ENCODE measurements at places on chromosomes 13 and 19.
A peak's percentile ranks its signal among the peaks of the same experiment; 100 is the strongest.

- no peak for DNase-seq
These were observed 10.3 kb downstream of the EDDM13 start for GRCh38 chr19:56282809-56283208.

DNA sequence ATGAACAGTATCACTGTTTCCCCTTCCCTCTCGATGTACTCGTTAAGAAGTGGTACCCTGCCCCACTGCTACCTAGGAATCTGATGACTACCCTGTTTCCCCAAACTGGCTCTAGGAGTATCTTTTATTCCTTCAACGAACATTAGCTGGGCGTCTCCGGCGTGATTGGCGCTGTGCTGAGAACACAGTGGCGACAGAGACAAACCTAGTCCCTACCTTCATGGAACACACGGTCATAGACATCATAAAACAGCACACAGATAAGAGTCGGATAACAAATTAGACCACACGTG is 730 bp downstream of the SYMPK start:
- no peak for DNase-seq

DNA sequence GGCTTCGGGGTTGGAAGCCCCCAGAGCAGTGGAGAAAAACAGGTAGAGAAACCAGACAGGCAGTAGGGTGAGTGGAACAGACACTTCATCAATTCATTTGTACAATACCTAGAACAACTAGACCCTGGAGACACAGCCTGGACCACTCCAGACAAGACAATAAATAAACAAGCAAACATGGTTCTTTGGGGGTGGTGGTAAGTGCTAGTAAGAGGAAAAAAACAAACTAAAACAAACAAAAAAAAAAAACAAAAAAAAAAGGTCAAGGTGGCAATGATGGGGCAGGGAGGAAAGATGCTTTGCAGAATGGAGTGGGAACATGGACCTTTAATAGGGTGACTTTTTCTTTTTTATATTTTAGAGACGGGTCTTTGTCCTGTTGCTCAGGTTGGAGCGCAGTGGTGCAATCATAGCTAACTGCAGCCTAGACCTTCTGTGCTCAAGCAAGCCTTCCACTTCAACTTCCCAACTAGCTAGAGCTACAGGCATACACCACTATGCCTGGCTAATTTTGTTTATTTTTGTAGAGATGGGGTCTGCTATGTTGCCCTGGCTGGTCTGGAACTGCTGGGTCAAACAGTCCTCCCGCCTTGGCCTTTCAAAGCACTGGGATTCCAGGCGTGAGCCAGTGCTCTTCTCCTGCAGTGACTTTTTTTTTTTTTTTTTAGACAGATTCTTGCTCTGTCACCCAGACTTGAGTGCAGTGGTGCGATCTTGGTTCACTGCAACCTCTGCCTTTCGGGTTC is 3.1 kb downstream of the JUNB start:
- no peak for DNase-seq

- DNase-seq = no peak
These were observed 230.9 kb downstream of the TEX29 start for GRCh38 chr13:111551204-111551820.

GRCh38 chr13:98423417-98423816 is 153.5 kb downstream of the STK24 start:
- no peak for DNase-seq

DNA sequence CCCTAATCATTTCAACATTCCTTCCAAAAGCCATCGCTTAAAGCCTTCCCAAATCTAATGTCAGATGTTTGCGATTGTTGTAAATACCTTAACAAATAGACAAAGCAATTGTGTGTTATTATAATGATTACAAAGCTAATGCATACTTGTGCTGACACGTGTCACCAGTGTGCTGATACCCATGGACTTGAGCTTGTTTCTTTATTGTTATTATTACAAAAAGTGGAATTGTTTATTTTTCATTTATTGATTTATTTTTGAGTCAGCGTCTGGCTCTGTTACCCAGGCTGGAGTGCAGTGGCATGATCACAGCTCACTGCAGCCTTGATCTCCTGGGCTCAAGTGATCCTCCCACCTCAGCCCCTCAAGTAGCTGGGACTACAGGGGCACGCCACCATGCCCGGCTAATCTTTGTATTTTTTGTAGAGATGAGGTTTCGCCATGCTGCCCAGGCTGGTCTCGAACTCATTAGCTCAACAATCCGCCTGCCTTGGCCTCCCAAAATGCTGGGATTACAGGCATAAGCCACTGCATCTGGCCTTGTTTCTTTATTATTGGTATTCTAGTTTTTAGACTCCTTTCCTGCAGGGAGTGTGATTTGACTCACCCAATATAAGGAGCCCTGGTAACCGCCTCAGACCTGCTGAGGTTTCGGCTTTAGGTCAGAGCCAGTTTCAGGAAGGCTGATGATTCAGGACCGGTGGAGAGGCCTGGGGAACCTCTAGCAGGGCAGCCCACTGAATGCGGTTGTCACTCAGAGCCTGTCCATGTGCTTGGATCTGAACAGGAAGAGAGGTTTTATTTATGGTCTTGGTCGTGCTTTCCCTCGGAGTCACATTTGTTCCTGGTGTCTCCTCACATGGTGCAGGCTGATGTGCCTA is 2.1 kb upstream of the FBXO17 start:
- DNase-seq = no peak

- DNase-seq = no peak
These were observed 720.3 kb downstream of the UQCRFS1 start for GRCh38 chr19:28492621-28493020.

DNA sequence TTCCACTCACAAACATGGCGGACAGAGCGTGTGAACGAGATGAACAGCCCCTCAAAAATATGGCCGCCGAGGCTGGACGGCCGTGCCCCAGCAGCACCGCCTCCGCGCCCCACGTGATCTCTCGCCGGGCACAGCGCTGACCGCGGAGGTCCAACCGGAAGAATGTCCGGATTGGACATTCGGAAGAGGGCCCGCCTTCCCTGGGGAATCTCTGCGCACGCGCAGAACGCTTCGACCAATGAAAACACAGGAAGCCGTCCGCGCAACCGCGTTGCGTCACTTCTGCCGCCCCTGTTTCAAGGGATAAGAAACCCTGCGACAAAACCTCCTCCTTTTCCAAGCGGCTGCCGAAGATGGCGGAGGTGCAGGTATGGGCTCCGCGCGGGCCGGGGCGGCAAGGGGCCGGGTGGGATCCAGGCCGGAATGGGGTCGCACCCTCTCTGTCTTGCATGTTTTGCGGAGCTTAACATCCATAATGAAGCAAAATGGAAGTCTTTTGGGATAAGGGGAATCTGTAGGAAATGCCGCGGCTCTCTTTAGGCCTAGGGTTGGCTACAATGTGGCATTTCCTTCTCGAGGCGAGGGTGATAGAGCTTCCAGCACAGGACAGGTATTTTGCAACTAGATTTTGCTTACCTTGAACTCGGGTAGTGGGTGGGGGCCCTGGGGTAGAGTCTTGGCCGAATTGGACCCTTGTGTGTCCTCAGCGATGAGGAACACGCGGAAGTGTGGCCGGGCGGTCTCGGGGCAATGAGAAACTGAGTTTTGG is at the start of gene RPL13A:
TSS of gene RPL13A (plus strand) at position 332 of the 769 bp plus-strand sequence. CDS start at position 354, 22 bp downstream.
- DNase-seq = peak; percentile 99

GRCh38 chr19:54141356-54141755 is 3.8 kb downstream of the CNOT3 start:
- DNase-seq = no peak

DNA sequence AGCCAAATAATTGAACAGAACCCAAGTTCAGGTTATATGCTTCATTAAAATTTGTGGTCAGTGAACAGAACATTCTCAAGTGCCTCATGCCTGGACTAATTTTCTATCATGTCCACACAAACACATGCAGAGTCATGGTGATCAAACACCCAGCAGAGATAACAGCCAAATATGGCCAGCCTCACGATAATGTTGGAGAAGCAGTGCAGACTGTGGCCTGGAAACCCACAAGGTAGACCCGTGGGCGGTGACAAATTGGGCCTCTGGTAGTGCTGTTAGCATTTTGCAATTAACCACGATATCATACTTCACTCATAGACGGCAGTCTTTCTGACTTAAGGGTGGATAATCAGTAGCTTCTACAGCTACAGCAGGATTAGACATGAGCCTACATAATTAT is 35.0 kb upstream of the VWA8 start:
- no peak for DNase-seq

DNA sequence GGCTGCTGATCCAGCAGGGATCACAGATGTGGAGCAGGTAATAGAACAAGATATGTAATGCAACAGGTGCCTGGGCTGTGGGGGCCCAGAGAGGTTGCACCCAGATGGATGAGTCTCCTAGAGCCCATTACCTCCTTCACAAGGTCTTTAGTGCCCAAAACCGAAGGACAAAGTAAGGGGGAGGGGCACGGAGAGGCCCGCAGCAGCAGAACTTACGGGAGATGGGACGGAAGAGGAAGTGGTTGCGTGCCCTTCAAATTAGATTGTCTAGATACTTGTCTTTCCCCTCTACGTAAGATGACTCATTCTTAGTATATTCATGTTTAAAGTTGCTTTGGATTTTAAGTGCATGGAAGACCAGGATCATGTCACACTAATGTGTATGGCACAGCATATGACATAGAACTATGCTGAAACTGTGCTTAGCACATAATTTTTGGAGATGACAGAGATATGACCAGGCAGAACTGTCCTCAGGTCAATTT is 5.7 kb upstream of the MRPS31 start:
- DNase-seq = no peak

GRCh38 chr13:106110241-106110855 is 425.1 kb downstream of the EFNB2 start:
- DNase-seq = no peak

DNA sequence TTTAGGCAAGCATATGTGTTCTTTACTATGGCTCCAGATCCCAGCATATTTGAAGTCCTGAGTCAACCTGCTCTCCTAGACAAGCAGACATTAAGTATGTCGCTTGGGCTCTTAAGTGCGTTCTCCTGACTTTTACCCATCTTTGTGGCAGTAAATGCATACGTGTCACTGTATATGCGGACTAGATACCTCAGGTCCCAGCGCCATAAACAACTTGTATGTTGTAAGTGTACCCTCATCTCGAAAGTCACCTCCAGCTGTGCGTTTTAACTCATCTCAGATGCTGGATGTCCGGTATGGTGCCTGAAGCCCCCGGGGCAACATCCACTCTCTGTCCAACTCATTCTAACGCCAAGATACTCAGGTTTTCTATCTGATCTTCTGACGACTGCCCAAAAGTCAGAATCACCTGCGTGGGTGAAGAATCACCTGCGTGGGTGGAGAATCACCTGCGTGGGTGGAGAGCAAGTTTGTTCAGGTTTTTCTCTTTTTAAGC is 1.7 kb downstream of the PTOV1 start:
- no peak for DNase-seq

GRCh38 chr19:42120276-42120980 is 11.8 kb downstream of the POU2F2 start:
- DNase-seq = no peak

DNA sequence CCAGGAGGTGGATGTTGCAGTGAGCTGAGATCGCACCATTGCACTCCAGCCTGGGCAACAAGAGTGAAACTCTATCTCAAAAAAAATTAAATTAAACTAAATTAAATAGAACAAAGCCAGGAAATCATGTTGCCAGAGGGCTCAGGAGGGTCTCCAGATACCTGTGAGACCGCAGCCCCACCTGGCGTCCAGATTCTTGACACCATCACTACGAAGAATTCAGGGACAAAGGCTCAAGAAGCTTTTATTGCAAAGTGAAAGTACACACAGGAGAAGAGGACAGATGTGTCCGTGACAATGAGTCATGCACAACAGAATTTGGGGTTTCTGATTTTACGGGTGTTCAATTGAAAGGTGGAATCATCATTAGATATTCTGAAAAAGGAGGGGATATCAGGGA is 76.6 kb downstream of the STOML3 start:
- DNase-seq = no peak

DNA sequence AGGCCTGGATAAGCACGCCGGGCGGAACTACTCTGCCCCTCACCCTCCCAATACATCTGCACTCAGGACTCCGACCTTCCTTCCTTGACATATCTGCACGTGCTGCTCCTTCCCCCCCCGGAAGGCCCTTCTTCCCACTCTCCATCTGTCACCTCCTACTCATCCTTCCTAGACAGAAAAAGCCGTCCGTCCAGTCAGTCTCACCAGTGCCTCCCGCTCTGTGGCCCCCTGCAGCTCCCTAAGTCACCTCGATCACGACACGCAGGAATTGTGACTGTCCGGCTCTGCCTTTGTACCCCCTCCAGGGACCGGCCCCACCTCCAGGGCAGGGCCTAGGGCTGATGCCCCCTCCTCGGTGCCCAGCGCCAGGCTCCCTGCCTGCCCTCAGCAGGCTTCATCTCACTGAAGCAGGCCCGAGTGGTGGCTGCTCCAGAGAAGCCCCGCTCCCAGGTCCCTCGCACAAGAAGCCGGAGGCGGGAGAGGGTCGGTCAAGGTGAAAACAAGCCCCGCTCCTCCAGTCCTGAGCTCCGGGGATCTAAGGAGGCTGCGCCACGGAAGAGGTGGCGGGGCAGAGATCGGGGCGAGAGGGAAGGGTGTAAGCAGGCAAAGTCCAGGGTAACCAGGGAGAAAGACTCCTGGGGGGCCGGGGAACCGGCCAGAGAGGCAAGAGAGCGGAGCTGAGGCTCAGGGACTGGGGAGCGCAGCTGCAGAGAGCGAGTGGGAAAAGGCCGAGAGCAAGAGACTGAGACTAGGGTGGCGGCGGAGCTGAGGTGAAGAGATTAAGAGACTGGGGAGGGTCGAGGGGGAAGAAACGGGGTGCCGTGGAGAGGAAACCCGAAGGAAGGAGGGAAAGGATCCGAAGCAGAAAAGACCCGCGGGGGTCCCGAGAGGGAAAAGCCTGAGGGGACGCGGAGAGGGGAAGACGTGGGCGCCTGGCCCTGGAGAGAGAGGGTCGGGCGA is 1.1 kb downstream of the PPP6R1 start:
- DNase-seq = no peak

GRCh38 chr19:47032171-47032811 is 12.7 kb downstream of the NPAS1 start:
- DNase-seq = no peak

GRCh38 chr19:7419777-7420439 is 68.9 kb downstream of the PEX11G start:
- DNase-seq = no peak

DNA sequence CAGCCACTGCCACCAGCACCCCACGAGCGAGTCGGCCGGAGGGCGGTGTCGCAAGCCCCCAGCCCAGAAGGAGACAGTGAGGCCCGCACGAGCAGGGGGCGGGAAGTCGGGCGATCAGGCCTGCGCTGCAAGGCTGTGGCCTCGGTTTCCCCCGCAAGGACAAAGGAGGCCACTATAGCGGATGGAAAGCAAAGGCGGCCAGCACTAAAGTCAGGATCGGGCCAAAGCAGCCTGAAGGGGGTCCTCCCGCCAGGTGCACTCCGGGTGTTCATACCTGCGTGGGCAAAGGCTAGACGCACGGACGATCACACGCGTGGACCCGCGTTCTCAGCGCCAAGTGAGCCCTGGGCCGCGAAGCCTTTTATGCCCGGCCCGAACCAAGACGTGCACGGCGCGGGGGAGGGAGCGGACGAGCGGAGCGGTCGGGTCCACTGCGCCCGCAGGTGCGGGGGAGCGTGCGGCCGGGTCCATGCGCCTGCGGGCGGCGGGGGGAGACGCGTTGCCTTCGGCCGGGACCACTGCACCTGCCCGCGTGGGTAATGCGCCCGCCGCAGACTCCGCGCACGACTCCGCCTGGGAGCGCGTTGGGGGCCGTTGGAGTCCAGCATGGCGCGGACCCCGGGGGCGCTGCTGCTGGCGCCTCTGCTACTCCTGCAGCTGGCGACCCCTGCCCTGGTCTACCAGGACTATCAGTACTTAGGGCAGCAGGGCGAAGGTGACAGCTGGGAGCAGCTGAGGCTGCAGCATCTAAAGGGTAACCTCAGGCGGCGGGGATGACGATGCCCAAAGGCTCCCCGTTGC is at the start of the genes PRDX2 and THSD8:
TSS of gene PRDX2 (minus strand) at position 335 of the 801 bp plus-strand sequence. CDS start 539 bp downstream, outside the sequence.
TSS of gene THSD8 (plus strand) at position 604 of the 801 bp plus-strand sequence. CDS start at position 607, 3 bp downstream.
- DNase-seq = peak; percentile 68

- DNase-seq = no peak
These were observed 86.7 kb upstream of the GPR12 start for GRCh38 chr13:26847281-26847680.
